ENCODE measurements at places on chromosomes 5 and 9.

GRCh38 chr5:11790201-11790600 lies 114.0 kb downstream of the CTNND2 start:
- no peak for DNase-seq

DNA sequence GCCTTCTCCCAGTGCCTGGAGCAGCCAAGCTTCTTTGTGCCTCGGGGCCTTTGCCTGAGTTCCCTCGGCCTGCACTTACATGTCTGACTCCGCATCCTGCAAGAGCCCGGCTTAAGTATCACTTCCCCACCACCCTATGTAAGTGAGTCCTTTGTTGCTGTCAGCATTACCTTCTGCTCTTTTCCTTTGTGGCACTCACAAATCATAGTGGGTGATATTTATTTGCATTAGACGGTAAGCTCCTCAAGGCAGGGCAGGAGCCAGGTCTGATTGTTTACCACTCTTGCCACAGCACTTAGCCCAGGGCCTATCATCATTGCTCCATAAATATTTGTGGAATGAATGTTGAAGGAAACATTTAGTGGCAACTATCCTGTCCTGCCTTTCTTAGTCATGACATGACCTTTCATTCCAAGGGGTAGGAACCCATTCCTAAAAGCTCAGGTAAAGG lies 4.8 kb downstream of the GM2A start:
- DNase-seq, result no peak

DNA sequence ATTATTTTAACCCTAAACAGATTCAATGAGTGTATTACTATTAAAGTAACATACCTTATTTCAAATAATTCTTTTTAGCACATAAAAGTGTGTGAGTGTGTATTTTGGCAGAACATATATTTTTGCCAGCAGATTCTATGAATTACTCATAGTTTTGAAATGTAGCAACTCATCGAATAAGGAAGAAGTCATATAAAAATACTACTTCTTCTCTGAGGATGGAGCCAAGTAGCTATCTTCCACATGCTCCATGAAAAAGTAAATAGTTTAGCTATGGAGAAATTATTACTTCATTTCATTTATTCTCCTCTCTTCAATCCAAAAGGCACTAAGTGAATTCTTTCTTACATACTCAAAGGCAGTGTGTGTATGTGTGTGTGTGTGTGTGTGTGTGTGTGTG lies 1090.4 kb upstream of the CDH6 start:
- no peak for DNase-seq

DNA sequence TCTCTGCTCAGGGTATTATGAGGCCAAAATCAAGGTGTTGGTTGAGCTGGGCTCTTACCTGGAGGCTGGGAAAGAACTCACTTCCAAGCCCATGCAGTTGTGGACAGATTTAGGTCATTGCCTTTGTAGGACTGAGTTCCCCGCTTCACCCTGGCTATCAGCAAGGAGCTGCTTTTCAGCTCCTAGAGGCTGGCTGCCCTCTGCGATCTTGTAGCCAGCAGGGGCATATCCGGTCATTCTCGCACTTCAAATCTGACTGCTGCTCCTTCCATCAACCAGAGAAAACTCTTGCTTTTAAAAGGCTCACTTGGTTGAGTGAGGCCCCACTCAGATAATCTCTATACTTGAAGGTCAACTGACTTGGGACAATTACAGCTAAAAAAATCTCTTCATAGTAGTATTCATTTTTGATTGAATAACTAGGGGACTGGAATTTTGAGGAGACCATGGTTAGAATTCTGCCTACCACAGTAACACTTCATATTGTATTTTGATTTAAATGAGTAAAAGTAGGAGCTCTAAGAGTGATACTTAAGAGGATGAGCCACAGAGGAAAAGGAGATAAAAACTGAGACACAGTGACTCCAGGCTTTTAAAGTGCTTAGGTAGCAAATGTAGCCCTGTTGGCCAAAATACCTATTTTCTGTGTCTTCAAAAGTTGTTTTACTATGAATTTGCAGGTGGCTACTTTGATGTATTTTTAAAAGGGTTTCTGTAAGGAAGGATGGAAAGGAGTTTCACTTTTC lies 137.4 kb downstream of the CD180 start:
- no peak for DNase-seq

- DNase-seq, result no peak
Observed at GRCh38 chr5:59360130-59360555, 533.4 kb downstream of the PDE4D start.

DNA sequence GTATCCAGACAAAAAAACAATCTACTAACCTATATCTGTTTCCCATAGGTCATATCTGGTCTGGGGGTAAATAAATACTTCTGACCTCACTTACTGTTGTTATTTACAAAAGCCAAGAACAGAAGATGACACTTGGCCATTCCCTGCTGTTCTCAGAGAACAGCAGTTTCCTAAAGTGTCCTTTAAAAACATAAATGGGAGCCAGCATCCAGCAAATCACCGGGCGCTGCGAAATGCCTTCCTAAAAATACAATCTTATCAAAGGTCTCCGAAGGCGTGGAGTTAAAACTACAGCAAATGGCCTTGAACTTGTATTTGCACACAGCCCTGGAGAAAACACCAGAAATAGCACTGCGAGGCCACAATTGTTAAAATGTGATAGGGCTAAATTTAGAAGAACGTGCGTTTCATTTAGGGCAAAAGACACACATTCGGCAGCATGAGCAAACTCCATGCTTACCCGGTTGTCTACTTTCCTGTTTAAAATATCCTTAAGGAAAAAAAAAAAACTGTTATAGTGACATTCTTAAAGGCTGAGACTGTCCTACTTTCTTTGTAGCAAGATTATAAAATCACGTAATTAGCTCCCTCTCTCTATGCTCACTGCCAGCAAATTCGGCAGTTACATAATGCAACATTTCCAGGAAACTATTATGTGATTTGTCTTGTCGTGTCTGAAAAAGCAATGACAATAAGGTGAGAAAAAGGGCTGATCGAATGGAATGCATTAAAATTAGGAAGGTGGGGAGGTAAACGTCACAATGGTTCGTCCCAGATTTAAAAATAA lies 1.5 kb downstream of the NFIL3 start:
- no peak for DNase-seq
